ENCODE measurements at places on chromosomes 2 and 18.

GRCh38 chr2:171595456-171595855 lies 73.2 kb downstream of the CYBRD1 start:
- no peak for DNase-seq

DNA sequence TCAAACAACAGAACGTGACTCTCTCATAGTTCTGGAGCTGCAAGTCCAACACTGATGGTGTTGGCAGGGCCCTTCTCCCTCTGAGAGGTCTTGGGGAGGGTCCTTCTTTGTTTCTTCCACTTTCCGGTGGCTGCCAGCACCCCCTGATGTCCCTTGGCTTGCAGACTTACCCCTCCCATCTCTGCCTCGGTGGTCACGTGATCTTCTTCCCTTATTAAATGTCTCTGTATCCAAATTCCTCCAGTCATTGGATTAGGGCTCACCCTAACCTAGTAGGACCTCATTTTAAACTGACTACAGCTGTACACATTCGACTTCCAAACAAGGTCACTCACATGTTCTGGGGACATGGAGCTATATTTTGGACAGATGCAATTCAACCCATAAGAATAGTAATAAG lies 780.6 kb upstream of the SALL3 start:
- DNase-seq = no peak

GRCh38 chr2:236049981-236050380 lies 118.2 kb downstream of the GBX2 start:
- peak; percentile 27 for DNase-seq

DNA sequence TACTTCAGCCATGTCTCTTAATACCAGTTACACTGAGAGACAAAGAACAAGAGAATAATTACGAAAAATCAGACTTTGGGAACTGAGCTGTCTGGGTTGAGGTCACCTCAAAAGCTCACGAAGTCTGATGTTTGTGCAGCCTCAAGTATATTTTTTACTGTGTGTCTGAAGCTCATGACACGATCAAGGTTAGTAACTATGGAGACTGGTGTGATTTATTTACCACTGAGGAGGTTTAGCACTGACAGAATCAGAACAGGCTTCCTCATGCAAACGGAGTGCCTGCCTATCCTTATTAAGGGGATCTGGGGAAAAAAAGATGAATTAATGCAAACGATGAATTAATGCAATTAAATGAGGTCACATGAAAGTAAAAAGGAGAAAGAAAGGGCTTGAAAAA lies 61.1 kb upstream of the RAPH1 start:
- no peak for DNase-seq

DNA sequence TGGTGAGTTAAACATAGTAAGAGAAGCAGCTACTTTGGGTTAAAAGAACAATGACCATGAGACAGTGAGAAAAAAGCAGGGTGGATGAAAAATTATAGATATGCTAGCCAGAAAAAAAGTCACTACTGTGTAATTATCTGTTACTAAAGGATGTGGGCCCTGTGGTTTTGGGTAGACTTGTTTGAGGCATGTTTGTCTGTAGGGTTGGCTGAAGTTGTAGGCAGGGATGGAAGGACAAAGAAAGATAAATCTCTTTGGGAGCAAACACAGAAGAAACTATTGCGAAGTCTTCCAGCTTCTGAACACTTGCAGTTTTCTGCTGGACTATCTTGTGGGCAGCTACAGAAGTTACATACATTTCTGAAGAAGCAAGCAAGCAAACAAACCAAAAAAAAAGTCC lies 28.2 kb downstream of the RND3 start:
- DNase-seq = no peak

- DNase-seq = no peak
These were observed 154.7 kb downstream of the QPCT start for GRCh38 chr2:37499113-37499512.

- no peak for DNase-seq
These were observed 47.4 kb upstream of the MTCL1 start for GRCh38 chr18:8657873-8658470.

DNA sequence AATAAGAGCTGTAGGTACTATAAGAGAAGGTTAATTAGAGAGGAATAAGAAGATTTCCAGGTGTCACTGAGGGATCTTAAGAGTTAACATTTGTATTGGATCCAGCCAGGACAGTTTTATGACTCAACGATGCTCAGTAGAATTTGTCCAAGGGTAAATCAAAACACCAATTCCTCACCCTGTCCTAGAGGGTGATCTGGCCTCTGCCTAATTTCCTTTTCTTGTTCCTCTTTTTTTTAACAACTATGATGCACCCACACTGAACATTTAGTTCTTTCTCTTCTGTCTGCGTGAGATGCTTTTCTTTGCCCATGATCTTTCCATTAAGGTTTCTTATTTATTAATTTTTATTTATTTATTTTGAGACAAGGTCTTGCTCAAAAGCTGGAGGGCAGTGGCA lies 92.0 kb downstream of the PMS1 start:
- no peak for DNase-seq

GRCh38 chr2:61434314-61434713 lies 36.6 kb downstream of the USP34 start:
- DNase-seq = no peak

- no peak for DNase-seq
These were observed 499.7 kb downstream of the BCL11A start for GRCh38 chr2:60053791-60054190.

DNA sequence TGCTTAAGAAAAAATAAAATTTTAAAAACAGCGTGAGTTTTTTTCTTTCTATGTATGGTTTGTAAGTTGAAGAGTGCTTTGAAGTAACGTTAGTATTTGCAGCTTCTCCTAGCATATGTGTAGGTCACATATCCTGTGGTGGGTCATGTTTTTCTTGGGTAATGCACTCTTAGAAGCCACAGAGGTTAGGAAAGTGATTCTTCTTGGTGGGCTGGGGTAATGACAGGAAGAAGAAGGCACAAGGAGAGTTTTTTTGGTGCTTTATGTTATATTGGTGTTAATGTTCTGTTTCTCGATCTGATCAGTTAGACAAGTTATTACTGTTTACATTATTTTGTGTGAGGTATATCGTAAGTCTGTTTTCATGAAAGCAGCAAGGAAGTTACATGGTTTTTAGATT lies 109.0 kb downstream of the ICA1L start:
- DNase-seq = no peak

- DNase-seq = no peak
These were observed 415.3 kb upstream of the VWC2L start for GRCh38 chr2:213995400-213996105.

GRCh38 chr2:121561617-121562268 lies 31.1 kb downstream of the RNU4ATAC start:
- no peak for DNase-seq

GRCh38 chr18:72727038-72727655 lies 140.6 kb downstream of the NETO1 start:
- DNase-seq = no peak

GRCh38 chr2:1614564-1614963 lies 129.8 kb downstream of the PXDN start:
- no peak for DNase-seq

DNA sequence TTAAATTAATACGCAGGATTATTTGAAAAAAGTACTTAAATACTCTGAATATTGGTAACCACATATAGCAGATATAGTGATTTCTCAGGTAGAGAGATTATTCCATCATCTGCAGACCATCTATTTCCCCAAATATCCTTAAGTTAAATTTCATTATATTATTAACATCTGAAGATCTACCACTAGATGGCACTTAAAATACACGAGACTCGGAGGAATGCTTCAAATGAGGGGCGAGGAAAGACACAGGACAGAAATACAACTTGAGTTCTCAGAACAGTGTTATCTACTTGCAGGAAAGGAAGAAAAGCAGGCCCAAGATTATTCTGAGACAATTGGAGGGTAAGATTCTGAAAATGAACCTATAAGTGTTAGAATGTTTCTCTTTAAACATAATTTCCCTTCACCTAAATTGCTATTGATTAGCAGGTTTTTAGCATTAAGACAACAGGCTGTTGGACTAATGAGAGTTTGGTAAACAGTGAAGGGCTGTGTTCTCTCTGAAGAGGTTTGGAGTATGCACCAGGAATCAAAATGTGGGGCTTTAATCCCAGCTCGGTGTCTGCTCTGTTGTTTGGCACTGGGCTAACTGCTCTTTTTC lies 76.9 kb upstream of the GCFC2 start:
- DNase-seq = no peak

DNA sequence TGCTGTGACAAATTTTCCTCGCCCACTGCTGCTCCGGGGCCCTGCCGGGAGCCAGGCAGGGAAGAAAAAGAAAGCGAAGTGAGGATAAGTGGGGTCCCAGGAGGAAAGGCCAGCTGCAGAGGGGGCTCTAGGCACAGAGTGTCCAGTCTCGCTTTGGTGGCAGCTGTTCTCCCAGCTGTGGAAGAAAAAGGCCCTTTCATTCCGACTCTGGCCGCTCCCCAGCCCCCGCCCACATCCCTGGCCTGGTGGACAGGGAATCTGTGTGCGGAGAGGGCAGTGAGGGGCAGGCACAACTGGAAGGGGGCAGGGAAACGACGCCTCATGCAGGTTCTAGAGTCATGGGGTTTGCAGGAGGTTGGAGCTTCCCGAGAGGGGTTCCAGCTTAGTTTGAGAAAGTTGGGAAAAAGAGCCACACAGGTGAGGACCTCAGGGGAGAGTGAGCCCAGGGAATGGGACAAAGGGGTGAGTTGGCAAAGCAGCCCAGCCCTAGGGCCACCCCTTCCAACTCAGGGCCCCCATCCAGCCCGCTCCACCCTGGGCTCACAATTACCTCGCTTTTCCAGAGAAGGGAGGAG lies 1.8 kb downstream of the RTKN start:
- DNase-seq = no peak

- DNase-seq = no peak
These were observed 39.1 kb upstream of the PLEKHM3 start for GRCh38 chr2:208064220-208064961.

DNA sequence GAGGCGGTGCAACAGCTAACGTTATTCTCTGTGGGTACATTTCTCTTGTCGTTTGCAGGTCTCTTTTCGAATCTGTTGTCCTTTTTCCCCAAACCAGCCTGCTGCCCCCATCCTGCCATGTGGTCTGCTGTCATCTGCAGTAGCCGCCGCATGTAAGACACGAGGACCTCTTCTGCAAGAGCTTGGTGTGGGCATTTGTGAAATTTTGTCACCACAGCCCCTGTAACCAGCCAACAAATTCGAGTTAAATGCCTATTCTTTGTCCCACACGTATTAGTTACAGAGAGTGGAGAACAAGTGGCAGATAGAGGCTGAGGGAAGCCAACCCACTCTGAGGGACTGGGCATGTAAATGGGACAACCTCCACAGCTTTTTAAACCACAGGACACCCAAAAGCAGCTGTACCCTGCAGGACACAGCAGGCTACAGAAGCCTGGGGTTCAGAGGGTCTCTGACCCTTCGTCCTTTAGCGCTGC lies 35.0 kb downstream of the ITGA6 start:
- no peak for DNase-seq

- DNase-seq = no peak
These were observed at the start of gene ALPG for GRCh38 chr2:232406556-232407310. Gene ALPG (plus strand): TSS chr2:232406844. CDS start chr2:232406895, 51 bp downstream.

GRCh38 chr2:121234791-121235190 lies 50.2 kb downstream of the TFCP2L1 start:
- DNase-seq = no peak

DNA sequence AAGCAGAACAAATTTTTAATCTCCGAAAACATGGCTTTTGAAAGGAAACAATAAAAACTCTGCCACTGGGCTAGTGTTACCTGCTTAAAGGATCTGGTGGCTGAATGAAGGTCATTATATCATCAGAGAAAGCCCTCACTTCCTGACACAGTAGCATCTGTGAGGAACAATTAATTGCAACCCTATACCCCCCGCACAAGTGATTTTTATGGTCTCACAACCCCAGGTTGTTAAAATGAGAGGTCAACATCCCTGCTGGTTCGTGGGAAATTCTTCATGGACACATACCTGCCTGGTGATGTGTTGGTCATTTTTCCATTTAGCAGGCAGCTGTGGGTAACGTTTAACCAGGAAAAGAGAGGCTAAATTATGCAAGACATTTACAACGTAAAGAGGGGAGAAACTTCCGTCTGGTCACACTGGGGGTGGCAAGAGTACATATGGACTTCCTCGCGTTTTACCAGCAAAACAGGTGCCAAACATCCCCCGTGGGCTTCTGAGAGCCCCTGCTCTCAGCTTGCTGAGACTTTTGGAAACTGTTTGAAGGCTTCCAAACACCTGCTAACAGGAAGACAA lies 29.2 kb downstream of the NIFK start:
- no peak for DNase-seq

- DNase-seq = no peak
These were observed 40.5 kb upstream of the ATG16L1 start for GRCh38 chr2:233210843-233211547.

- no peak for DNase-seq
These were observed 154.3 kb downstream of the SEPTIN10 start for GRCh38 chr2:109459485-109459884.

DNA sequence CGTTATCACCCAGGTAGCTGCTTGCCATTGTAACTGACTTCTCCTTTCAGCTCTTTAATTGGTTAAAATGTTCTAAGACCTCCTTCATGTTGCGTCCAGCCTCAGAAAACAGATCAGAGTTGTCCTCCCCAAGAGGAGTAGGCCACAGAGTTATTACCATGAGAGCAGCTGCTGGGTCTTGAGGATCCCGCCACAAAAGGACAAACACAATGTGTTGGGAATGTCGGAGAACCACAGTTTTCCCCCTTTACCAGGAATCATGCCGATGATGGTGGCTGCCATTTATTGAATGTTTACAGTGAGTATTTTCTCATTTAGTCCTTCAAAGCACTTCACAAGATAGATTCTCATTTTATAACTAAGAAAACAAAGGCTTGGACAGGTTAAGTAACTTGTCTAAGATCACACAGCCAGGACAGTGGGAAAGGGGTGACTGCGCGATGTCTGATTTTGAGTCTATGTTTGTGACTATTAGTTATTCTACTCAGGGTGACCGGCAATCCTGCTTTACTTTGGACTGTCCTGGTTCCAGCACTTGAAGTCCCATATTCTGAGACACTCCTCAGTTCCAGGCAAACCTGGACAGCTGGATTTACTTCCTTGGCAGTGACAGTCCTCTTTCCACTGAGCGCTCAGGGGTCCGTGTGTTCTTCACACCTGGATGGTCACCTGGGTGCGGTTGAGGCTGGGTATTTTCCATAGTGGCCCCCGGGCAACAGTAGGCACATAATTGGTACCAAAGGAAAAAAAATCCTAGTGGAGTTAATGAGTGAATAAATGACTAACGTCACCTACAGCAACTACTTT lies 93.6 kb downstream of the LIPG start:
- DNase-seq = no peak

All from activated T-cell treated with anti-CD3 and anti-CD28 coated beads, Interleukin-2, amount 50 U/mL, for 48 hours (primary cell).